Smooth muscle cell of the coronary artery (primary cell): ENCODE measurements at places on chromosomes 1 and 21. TPM values are rescaled to one million over a fixed set of nuclear protein-coding genes. Genes with fewer than 3 reads are reported as not detected.

The IFFO2 gene
- total RNA-seq: 8.4 and 15.3 TPM in 2 replicates

The SLC6A17 gene
- total RNA-seq: under 0.01 and 0.82 TPM in 2 replicates

The C8B gene
- not detected in 2 replicates for total RNA-seq

The HENMT1 gene
- 1.4 and 1.9 TPM in 2 replicates for total RNA-seq

The IL10 gene
- not detected in 2 replicates for total RNA-seq

The PKP1 gene
- 0.23 TPM in 1 of 2 replicates, not detected in the other for total RNA-seq
